ENCODE measurements at places on chromosomes 16 and 17.

- no peak for DNase-seq
Measured at GRCh38 chr16:49585143-49585832, 211.7 kb downstream of the C16orf78 start.

DNA sequence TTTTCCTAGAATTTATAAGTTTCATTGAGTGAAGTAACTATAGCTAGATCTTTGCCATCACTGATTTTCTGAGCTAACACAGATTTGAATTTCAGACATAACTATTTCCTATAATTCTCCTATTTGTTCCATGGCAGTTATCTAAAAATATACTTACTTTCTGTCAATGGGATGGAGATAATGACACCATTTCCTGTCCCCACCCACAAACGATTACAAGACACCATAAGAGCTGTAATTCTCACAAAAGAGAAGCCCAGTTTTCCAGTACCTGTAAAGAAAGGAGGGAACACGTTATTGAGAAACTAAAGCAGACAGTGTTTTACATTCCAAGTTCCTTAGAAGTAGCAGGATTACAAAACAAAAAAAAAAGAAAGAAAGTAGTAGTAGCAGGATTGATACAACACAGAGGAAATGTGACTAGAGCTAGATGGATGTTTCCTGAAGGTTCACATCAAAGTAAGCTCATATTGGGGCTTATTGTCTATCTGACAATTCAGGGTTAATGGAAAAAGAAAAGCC, 110.9 kb upstream of the TOB1 start:
- DNase-seq: no peak

- DNase-seq: no peak
Measured at GRCh38 chr17:51676691-51677487, 416.5 kb downstream of the UTP18 start.

- DNase-seq: no peak
Measured at GRCh38 chr17:38379448-38379847, 27.8 kb downstream of the SOCS7 start.

DNA sequence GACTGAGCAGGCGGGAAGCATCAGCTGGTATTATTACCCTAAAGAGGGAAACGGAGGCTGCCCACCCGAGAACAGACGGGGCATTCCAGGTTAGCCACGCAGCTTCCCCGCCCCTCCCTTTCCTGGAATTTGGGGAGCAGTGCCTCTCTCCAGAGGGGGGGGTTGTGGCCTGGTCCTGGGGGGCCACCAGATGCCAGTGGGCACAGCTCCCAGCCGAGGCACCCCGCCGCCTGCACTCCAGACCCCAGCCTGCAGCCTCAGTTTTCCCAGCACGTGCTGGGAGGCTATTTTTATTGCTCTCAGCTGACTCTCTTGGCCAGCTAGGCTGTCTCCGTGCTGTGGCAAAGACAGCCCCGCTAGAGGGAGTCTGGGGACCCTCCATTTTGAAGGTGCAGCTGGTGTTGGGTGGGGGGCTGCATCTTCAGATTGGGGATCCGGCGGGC, 62.7 kb upstream of the GSE1 start:
- no peak for DNase-seq

GRCh38 chr16:22627043-22627442, 116.4 kb downstream of the NPIPB5 start:
- no peak for DNase-seq

- DNase-seq: no peak
Measured at GRCh38 chr17:15930426-15930825, 14.5 kb upstream of the ADORA2B start.

- no peak for DNase-seq
Measured at GRCh38 chr16:21611198-21611555, 11.8 kb downstream of the METTL9 start.

DNA sequence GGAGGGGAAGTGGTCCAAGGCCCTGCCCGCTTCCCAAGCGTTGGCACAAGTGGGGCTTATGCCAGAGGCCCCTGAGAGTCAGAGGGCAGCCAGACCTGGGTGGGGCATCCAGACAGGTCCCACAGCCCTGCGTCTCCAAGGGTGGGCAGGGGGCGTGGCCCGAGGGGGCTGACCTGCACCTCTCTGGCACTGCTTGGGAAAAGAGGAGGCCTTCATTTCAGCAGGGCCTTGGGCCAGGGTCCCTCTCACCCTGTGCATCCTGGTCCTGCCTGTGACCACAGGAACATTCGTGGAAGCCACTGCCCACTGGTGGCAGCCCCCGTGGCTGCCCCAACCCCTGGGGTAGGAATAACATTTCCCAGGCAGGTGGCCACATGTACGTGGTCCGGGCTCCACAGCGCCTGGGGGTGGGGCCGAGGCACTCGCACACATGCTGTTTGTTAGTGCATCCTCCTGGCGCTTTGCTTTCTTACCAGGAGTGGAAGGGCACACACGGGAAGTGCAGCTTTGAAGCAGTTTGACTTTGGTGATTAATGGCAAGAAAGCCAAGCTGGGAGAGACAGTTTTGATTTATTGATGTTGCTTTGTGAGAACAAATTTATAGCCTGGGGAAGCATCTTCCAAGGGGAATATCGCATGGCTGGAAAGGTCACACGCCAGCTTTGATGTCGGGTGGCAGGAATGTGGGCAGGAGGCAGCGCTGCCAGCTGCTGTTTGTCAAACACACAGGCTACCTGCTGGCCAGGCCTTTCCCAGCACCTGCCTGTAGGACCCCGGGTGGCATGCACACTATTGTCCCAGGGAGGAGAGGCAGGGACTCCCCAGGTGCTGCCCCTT, 4.3 kb downstream of the CENPX start:
- no peak for DNase-seq

DNA sequence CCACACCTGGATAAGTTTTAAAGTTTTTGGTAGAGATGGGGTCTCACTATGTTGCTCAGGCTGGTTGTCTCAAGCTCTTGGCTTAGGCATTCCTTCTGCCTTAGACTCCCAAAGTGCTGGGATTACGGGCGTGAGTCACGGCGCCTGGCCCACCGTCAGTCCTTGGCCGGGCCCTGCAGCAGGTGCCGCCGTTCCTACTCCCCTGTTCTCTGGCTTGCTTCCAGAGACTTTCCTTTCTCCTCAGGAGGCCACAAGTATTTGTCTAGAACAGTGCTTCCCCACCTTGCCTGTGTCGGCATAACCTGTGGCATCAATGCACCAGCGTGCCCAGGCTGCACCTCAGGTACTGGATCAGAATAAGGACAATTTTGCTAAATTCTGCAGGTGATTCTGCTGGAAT, 3.0 kb upstream of the MGAT5B start:
- no peak for DNase-seq

- DNase-seq: no peak
Measured at GRCh38 chr16:78100112-78100467, 636 bp downstream of the WWOX start.

- no peak for DNase-seq
Measured at GRCh38 chr17:27529230-27529796, 73.1 kb downstream of the KSR1 start.

DNA sequence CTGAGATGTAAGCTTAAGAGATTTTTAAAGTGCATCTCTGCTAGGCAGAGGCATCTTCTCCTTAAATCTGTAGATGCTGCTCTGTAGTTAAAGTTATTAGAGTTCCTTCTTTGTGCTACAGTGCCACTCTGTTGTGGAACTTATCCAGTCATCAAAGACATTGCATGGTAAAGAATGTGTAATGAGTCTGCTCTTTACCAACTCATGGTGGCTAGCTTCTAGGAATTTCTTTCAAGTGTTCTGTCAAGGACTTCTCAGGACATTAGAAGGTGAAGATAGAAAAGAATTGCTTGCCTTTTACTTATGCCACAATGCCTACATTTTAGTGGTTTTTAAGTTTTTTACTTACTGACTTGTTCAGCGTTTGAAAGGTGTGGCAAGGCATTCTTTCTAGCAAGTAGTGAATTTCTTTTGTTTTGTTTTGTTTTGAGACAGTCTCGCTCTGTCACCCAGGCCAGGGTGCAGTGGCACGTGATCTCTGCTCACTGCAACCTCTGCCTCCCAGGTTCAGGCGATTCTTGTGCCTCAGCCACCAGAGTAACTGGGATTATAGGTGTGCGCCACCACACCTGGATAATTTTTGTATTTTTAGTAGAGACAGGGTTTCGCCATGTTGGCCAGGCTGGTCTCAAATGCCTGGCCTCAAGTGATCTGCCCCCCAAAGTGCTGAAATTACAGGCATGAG, 20.3 kb upstream of the ARL2BP start:
- no peak for DNase-seq

DNA sequence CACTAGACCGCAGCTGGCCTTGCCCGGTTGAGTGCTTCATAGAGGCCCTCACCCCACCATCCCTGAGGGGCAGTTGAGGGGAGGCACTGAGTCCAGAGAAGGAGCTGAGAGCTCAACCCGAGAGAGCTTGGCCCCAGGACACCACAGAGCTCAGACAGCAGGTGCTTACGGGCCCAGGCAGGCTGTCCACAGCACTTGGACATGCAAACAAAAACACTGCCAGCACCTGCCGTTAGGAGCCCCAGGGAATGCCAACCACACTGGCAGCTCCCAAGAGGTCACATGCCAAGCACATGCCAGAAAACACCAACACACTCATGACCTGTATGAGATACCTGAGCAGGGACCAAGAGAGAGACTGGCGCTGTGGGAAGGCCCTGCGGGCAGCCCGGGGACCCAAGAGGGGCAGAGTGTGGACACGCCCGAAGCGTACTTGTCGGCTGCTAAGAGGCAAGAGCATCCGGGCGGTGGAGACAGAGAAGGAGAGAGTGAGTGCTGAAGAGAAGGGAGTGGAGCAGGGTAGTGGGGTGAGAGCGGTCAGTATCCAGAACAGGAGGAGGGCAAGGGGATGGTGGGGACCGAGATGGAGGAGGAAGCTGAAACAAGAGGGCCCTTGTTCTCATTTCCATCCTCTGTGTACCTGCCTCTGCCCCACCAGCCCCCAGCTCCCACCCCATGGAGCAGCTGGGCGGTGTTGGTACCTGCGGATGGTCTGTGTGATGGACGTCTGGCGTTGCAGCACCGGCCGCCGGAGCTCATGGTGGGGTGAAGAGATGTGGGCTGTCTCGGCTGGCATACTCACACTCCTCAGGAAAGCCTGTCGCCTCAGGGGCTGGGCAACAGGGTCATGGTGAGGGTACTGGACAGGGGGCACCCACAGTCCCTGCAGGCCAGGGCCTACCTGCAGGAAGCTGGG, 8.2 kb downstream of the RHBDF1 start:
- DNase-seq: peak; percentile 47
